ENCODE measurements at places on chromosomes 4 and X.

GRCh38 chr4:35711127-35711526 is 533.2 kb downstream of the ARAP2 start:
- H3K27me3 ChIP-seq = no peaks in the 10 kb centered on the region
- H3K4me3 ChIP-seq = no peak overlapping the region
- DNase-seq = no peak
- no peaks in the 10 kb centered on the region for H3K36me3 ChIP-seq
- no peak overlapping the region for H3K27ac ChIP-seq

DNA sequence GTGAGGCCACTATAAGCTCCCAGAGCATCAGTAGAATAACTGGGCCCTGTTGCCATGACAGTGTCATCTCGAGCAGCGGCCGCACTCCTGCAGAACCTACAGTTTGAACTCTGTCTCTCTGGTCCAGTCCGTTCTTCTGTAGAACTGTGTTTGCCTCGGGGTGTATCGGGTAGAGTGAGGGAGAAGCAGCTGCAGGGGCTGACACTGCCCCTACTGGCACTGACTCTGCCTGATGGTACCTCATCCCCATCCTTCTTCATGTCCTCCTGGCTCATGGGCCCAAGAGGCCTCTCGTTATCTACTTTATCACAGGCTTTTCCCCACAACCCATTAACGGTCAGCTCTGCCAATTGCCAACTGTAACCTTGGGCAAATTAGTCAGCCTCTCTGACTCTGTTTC is 96.5 kb downstream of the NPNT start:
- H3K36me3 ChIP-seq = no peaks in the 10 kb centered on the region
- H3K27ac ChIP-seq = no peak overlapping the region
- H3K27me3 ChIP-seq = no peaks in the 10 kb centered on the region
- DNase-seq = no peak
- no peaks in the 10 kb centered on the region for H3K4me1 ChIP-seq
- no peak overlapping the region for H3K4me3 ChIP-seq

DNA sequence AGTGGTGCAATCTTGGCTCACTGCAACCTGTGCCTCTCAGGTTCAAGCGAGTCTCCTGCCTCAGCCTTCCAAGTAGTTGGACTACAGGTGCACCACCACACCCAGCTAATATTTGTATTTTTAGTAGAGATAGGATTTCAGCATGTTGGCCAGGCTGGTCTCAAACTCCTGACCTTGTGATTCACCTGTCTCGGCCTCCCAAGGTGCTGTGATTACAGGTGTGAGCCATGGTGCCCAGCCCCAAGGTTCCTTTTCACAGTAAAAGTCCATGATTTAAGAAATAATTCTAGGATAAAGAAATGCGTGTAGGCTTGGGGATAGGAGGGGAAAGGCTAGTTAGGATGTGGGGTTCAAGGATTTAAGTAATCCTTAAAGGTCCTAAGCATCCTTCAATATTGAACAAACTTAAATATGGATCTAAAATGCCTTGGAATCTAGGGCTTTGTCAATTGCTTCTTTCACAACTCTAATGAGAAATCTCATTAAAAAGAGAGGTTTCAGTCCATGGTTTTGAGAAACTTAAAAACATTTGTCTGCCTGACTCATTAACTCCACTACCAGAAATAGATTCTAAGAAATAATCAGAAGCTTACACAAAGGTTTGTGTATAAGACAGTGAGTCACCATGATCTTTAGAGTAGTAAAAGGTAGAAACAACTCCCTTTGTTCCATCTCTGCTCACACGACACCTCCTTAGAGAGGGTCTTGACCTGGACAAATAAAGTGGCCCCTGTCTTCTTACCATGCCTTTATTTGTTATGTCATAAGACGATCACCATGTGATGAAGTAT is 203.2 kb downstream of the PTTG2 start:
- peak overlapping the region; percentile 86 for H3K27ac ChIP-seq
- peaks cover 20% of the 10 kb centered on the region for H3K36me3 ChIP-seq
- H3K27me3 ChIP-seq = peaks cover 5% of the 10 kb centered on the region
- no peak for DNase-seq
- H3K4me1 ChIP-seq = peaks cover 72% of the 10 kb centered on the region

DNA sequence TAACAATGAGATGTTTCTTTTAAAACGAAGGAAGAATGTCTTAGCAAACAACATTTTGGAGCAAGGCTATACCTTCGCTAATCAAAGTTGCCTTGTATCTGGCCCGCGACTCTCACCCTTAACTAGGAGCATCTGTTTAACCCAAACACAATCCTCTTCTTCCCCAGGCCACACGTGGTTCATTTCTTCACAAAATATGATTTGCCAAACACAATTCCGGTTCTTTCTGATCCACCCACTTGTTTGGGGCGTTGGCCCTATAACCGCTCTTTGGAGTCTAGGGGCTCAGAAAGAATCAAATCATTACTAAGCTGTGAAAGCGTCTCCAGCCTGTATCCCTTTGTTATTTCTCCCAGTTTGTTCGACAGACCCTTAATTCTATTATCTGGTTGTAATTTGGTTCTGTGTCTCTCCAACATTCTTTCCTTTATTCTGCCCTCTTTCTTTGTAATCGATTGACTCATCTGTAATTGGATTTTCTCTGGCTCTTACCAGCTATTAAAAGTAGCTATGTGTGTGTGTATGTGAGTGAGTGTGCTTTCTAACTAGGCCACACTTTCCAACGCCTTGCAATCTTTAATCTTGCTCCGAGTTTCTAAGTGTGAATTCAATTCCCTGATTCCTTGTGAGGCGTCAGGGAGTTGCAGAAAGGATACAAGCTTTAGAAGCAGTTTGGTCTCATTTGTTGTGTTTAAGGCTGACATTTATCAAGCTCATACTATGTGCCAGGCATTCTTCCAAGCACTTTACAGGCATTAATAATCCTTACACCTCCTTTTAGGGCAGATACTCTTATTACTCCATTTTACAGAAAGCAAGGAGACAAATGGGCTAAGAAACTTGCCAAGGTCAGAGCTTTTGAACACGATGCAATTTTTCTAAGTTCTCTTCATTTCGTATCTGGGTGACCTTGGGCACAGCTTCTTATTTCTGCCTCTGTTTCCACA is 138.6 kb upstream of the CPEB2 start:
- no peaks in the 10 kb centered on the region for H3K36me3 ChIP-seq
- H3K27ac ChIP-seq = no peak overlapping the region
- no peak for DNase-seq
- H3K27me3 ChIP-seq = peaks cover 13% of the 10 kb centered on the region
- peaks cover 15% of the 10 kb centered on the region for H3K4me1 ChIP-seq

GRCh38 chr4:159149666-159150065 is 46.8 kb downstream of the RAPGEF2 start:
- no peaks in the 10 kb centered on the region for H3K36me3 ChIP-seq
- H3K4me1 ChIP-seq = peaks cover 5% of the 10 kb centered on the region
- no peak overlapping the region for H3K4me3 ChIP-seq
- DNase-seq = no peak
- H3K27ac ChIP-seq = no peak overlapping the region
- no peaks in the 10 kb centered on the region for H3K27me3 ChIP-seq

DNA sequence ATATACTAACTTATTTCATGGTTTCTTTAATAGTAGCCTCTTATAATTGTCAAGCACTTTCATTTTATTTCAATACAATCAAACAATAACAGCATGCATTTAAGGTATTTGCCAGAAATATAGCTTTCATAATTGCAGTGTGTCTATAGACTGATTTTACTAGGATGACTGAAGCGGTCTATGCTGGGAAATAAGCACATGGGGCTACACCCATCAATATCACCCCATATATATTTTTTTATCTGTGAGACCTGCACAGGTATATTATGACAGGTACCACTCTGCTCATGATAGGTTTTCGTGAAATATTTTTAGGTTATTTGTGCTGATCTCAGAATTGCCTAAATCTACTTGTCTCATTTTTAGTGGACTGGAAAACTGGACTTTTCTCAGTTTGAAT is 229.1 kb upstream of the PITX2 start:
- H3K27me3 ChIP-seq = no peaks in the 10 kb centered on the region
- H3K27ac ChIP-seq = no peak overlapping the region
- no peaks in the 10 kb centered on the region for H3K4me1 ChIP-seq
- no peak for DNase-seq
- no peak overlapping the region for H3K4me3 ChIP-seq

- H3K4me3 ChIP-seq = no peak overlapping the region
- no peaks in the 10 kb centered on the region for H3K27me3 ChIP-seq
- no peaks in the 10 kb centered on the region for H3K4me1 ChIP-seq
- H3K27ac ChIP-seq = no peak overlapping the region
- H3K36me3 ChIP-seq = no peaks in the 10 kb centered on the region
- no peak for DNase-seq
Measured at GRCh38 chr4:42566835-42567234, 90.1 kb downstream of the ATP8A1 start.

GRCh38 chr4:123786920-123787319 is 390.3 kb downstream of the SPRY1 start:
- H3K27ac ChIP-seq = no peak overlapping the region
- no peak for DNase-seq
- H3K27me3 ChIP-seq = peaks cover 6% of the 10 kb centered on the region
- H3K4me3 ChIP-seq = no peak overlapping the region
- no peaks in the 10 kb centered on the region for H3K4me1 ChIP-seq
- H3K36me3 ChIP-seq = no peaks in the 10 kb centered on the region

DNA sequence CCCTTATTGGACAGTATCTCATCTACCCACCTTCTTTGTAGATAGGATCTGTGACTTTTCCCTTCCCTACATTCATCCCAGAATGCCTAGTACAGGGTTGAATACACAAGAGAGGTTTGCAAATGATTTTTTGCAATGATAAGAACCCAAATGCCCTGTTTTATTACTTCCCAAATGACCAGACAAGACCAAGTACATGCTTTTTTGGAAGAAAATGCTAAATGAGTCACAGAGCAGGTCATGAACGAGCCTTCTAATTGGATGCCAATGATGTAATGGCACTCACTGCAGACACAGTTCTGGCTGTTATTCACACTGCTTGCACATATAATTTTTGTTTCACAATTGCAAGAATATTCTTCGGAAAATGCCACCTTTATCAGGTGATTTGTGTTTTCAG is 17.8 kb upstream of the GABRQ start:
- no peak overlapping the region for H3K4me3 ChIP-seq
- no peak overlapping the region for H3K27ac ChIP-seq
- no peaks in the 10 kb centered on the region for H3K36me3 ChIP-seq
- peaks cover 3% of the 10 kb centered on the region for H3K27me3 ChIP-seq
- DNase-seq = no peak

DNA sequence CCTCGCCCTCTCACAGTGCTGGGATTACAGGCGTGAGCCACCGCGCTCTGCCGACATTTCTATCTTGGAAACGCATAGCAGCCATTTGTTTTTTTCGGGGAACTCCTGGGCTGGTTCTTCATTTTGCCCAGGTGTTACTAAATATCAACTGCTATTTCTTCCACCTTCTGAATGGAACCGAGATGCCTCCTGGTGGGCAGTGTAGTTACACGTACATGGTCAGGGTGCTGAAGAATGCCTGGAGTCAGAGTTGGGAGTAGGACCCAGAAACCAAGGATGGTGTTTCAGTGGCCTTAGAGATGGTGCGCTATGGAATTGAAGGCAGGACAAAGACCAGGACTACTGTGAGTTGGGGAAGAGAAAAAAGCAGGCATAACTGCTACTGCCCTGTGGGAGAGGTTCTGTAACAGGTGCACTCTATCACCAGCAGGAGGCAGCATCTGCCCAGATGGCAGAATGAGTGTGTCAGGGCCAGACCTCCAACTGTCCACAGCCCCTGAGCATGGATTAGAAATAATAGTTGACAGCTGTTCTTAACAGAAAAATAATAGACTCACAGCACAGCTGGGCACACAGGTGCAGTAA is 81.7 kb downstream of the ZC4H2 start:
- peaks cover 5% of the 10 kb centered on the region for H3K4me1 ChIP-seq
- H3K36me3 ChIP-seq = peaks cover 7% of the 10 kb centered on the region
- H3K27ac ChIP-seq = peak overlapping the region; percentile 71
- no peak for DNase-seq
- no peak overlapping the region for H3K4me3 ChIP-seq
- no peaks in the 10 kb centered on the region for H3K27me3 ChIP-seq

GRCh38 chrX:63428348-63428747 is 77.2 kb upstream of the SPIN4 start:
- H3K4me3 ChIP-seq = no peak overlapping the region
- no peaks in the 10 kb centered on the region for H3K4me1 ChIP-seq
- no peaks in the 10 kb centered on the region for H3K36me3 ChIP-seq
- no peak for DNase-seq
- H3K27ac ChIP-seq = no peak overlapping the region
- no peaks in the 10 kb centered on the region for H3K27me3 ChIP-seq

GRCh38 chrX:48741834-48742233 is 19.7 kb upstream of the GLOD5 start:
- no peak for DNase-seq
- H3K27ac ChIP-seq = no peak overlapping the region
- no peaks in the 10 kb centered on the region for H3K27me3 ChIP-seq
- H3K4me3 ChIP-seq = no peak overlapping the region
- H3K36me3 ChIP-seq = peaks cover 2% of the 10 kb centered on the region

DNA sequence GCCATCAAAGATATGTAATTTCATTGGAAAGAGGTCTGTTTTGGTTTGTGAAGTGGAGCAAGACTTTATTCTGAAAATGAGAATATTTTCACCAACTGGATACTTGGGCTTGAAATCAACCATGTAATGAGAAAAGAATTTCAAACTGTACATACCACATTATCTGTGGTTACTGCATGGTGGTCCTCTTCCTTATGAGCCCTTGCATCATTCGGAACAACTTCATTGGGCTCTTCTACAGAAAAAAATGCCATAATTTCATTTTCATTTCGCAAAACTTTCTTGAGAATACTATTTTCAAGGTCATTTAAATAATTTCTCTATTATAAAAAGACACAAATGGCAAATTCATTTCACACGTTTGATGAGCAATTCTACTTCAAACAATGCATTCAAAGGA is 148.6 kb upstream of the RPS6KA6 start:
- H3K4me3 ChIP-seq = no peak overlapping the region
- H3K36me3 ChIP-seq = no peaks in the 10 kb centered on the region
- DNase-seq = no peak
- no peaks in the 10 kb centered on the region for H3K27me3 ChIP-seq

- H3K27me3 ChIP-seq = no peaks in the 10 kb centered on the region
- H3K27ac ChIP-seq = no peak overlapping the region
- no peak for DNase-seq
- H3K4me1 ChIP-seq = peaks cover 20% of the 10 kb centered on the region
- H3K36me3 ChIP-seq = peaks cover 12% of the 10 kb centered on the region
- H3K4me3 ChIP-seq = no peak overlapping the region
Measured at GRCh38 chrX:19824603-19825002, 62.8 kb downstream of the SH3KBP1 start.

DNA sequence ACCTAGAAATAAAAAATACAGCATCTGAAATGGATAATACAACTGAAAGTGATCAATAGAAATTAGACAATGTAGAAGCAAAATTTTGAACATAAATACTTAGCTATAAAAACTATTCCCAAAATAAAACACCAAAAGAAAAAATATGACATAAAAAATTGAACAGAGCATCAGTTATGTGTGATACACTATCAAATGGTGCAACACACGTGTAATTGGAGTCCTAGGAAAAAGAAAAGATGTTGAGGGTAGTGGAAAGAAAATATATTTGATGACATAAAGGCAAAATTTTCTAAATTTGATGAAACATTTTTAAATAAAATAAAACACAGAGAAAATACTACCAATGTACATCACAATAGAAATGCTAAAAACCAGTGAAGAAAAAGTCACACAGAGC is 63.1 kb downstream of the NPY2R start:
- H3K36me3 ChIP-seq = no peaks in the 10 kb centered on the region
- H3K4me1 ChIP-seq = no peaks in the 10 kb centered on the region
- H3K27ac ChIP-seq = no peak overlapping the region
- no peaks in the 10 kb centered on the region for H3K27me3 ChIP-seq

All from activated T-helper 1 cell treated with anti-CD3 and anti-CD28 coated beads, Interleukin-12 subunit alpha, Interleukin-12 subunit beta, Interleukin-2, Interleukin-4 antibody, amounts not matched to agents 30 ng/mL and 10 ng/mL and 1 ng/mL, durations not matched to agents 14 hours and 24 hours and 36 hours (primary cell).